ENCODE measurements at places on chromosomes 2 and 18.

DNA sequence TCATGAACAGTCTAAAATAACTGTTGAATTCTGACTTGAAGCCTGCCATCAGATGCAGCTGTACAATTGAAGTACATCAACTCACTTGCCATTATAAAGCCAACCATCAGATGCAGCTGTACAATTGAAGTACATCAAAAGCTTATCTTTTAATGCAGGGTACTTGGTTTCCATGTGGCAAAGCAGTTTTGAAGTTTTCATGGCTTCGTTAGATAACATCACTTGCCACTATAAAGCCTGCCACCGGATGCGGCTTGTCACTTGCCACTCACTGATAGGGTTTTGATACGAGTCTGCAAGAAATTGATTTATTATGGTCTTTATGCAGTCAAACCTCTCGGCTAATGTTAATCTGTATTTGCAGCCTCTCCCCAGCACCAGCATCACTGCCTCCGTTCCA, 1605.8 kb downstream of the SUCLG1 start:
- no peak for DNase-seq

DNA sequence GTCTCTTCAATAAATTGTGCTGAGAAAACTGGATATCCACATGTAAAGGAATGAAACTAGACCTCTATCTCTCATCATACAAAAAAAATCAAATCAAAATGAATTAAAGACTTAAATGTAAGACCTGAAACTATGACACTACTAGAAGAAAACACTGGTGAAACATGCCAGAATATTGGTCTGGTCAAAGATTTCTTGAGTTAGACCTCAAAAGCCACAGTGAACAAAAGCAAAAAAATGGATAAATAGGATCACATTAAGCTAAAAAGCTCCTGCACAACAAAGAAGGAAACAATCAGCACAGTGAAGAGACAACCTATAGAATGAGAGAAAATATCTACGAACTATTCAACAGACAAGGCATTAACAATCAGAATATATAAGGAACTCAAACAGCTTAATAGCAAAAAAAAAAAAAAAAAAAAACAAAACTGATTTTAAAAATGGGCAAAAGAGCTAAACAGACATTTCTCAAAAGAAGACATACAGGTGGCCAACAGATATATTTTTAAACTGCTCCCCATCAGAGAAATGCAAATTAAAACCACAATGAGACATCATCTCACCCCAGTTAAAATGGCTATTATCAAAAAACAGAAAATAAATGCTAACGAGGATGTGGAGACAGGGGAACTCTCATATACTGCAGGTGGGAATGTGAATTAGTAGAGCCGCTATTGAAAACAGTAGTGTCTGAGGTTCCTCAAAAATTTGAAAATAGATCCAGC, 66.3 kb downstream of the NCKAP1 start:
- DNase-seq = no peak

DNA sequence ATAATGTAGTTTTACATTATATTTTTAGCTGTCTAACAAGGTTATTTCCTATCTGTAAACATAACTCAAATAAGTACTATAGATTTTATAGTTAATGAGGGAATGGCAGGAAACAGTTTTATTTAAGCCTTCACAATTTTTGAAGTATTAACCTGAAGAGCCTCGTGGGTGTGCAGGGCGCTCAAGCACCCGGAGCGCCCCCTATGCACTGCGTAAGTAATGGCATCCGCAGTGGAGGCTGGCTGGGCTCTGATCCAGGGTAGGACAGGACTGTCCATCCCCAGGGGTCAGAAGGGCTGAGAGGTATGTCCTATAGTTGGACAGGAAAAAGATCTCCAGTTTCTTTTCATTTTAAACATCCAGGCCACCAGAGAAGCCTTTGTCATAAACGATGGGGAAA, 8.2 kb upstream of the GBX2 start:
- peak; percentile 42 for DNase-seq

GRCh38 chr18:13372531-13372951, 154.0 kb downstream of the LDLRAD4 start:
- DNase-seq = no peak

- peak; percentile 8 for DNase-seq
These were observed 160.2 kb upstream of the CCDC68 start for GRCh38 chr18:55119434-55119833.

GRCh38 chr2:74841641-74842040, 7.7 kb downstream of the HK2 start:
- DNase-seq = no peak

GRCh38 chr2:78994789-78995188, 30.7 kb upstream of the REG3G start:
- no peak for DNase-seq

DNA sequence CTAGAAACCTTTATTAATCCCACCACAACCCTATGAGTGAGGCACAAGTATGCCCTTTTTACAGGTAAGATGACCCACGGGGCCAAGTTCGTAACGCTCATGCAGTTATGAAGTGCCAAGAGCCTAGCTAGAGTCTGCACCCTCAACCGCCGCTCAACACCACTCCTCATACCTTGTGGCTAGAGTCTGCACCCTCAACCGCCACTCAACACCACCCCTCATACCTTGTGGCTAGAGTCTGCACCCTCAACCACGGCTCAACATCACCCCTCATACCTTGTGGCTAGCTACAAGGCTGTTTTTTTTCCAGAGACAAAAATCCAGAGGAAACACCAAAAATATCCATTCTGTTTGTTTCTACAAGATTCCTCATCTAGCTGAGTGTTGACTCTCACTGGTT, 4.6 kb downstream of the TXNL4A start:
- no peak for DNase-seq

GRCh38 chr18:58338961-58339592, 289.8 kb downstream of the ALPK2 start:
- DNase-seq = peak; percentile 73

GRCh38 chr2:3100386-3100785, 277.2 kb downstream of the EIPR1 start:
- DNase-seq = no peak

DNA sequence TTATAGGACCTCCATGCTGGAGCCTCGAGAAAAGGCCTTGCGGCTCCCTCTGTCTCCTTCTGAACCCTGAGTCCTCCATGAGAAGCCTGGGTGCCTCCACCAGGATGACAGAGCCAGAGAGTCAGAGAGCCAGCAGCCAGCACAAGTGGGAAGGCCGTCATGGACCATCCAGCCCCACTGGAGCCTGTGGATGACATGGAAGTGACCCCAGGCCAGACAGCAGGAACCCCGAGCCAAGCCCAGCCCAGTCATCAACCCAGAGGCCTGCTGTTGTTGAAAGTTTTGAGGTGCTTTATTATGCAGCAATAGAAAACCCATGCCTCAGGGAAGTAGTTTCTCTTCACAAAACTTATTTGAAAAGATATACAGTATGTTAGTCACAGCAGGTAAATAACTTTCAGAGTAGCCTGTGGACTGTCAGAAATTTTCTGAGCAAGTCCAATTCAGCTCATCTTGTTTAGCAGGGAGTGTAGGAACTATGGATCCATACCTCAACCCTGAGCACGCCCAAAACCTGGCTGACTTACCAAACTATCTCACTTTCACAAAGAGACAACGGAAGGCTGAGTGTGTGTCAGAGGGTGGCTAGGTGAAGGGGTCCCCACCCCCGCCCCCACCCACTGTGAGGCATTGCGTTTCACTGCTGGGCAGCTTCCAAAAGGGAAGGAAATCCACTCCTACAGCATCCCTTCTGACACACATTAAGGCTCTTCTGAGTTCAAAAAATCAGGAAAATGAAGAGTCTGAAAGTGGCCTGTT, 79.9 kb upstream of the NDUFV2 start:
- peak; percentile 46 for DNase-seq

DNA sequence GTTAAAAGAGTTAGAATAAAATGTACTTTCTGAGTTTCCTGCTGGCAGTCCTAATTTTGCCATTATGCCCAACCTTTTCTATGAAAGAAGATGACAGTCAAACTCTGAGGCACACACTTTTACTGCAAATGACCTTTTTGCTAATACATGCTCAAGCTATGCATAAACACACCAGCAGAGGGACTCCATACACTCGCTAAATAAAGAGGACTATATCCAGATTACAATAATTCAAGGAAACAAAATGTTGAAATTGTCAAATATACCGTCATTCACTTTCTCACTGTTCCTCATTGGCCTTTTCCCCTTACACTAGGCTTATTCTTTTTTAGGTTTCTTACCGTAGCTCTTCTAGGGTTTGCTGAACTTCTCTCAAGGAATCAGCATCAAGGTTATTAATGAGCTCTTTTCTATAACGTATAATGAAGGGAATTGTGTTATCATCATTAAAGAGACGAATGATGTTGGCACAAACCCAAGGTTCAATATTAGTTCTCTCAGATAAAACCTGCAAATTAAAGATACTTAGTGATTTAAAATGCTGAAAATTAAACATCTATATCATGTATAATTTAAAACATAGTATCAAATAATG, 25.7 kb downstream of the SRBD1 start:
- peak; percentile 74 for DNase-seq

- no peak for DNase-seq
These were observed 156.5 kb upstream of the L3MBTL4 start for GRCh38 chr18:6571239-6571602.

- no peak for DNase-seq
These were observed 701.9 kb upstream of the RAB6C start for GRCh38 chr2:129277585-129277981.

- no peak for DNase-seq
These were observed 136.0 kb upstream of the ZSWIM2 start for GRCh38 chr2:186984966-186985365.

- no peak for DNase-seq
These were observed 29.5 kb upstream of the LAPTM4A start for GRCh38 chr2:20080839-20081415.

DNA sequence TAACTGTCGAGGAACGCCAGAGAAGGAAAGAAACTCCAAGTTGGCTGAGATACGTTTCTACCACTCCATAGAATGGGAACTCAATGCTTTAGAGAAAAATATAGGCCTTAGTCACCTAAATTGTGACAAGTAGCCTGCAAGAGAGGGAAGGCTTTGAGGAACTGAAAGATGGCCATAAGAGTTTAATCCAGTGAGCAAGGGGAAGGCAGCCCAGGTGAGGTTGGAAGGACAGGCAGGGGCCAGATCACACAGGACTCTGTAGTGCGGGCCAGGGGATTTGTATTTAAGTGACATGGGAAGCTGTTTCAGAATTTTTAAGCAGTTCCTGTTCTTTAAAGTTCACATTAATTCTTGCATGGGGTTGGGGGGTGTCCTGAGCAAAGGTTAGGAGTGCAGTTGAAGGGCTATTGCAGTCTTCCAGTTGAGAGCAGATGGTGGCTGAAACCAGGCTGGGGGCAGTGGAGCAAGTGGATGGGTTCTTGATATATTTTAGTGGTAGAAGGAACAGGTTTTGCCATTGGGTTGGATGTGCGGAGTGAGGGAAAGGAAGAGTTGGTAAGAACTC, 138.9 kb upstream of the PELI1 start:
- DNase-seq = no peak

DNA sequence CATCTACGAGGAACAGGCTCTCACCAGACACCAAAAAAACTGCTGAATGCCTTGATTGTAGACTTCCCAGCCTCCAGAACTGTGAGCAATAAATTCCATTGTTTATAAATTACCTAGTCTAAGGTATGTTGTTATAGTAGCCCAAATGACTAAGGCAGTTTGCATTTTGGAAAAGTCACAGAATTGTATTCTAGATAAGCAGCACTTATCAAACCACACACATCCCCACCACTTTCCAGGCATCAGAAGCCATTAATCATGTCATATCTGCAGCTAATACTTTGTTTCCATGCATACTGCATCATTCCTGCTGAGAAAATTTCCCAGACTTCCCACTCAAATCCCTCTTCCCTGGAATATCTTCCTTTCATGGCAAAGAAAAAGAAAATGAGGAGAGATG, 187.2 kb downstream of the INO80D start:
- no peak for DNase-seq

GRCh38 chr2:150391779-150392178, 95.7 kb downstream of the RND3 start:
- DNase-seq = no peak

- DNase-seq = no peak
These were observed 38.5 kb downstream of the NTSR2 start for GRCh38 chr2:11631462-11631861.

- no peak for DNase-seq
These were observed 32.8 kb upstream of the CELF4 start for GRCh38 chr18:37598396-37598795.

DNA sequence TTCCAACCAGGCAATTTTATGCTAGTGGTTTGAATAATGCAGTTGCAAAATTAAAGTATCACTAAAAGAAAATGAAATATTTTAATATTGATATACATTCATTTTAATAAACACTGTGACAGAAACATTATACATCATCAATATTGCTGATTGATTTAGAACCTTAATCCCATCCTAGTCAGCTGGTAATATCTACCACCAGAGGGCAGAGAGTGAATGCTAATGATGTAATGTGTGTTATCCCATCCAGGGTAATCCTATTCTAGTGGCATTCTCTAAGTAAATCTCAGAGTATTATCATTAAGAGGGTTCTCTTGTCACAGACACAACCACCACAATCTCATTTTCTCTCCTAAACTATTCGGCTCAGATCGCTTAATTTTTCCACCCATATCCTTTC, 477.4 kb downstream of the CPS1 start:
- peak; percentile 12 for DNase-seq

DNA sequence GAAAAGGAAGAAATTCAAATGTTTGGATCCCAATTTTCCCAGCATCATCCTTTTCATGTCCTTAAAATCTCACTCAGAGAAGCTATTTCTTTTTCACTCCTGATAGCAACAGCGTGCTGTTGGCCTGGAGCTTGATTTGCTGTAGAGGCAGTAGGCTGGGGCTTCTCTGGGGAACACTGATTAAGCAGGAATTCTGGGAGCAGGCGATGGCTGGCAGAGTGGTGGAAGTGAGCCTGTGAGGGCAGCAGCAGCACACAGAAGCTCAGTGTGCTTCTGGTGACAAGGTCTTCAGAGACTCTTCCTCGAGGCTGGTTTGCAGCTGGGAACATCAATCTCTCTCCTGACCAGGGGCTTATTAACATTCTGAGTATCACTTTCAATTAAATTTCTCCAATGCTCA, 284.6 kb downstream of the DPP10 start:
- DNase-seq = no peak

DNA sequence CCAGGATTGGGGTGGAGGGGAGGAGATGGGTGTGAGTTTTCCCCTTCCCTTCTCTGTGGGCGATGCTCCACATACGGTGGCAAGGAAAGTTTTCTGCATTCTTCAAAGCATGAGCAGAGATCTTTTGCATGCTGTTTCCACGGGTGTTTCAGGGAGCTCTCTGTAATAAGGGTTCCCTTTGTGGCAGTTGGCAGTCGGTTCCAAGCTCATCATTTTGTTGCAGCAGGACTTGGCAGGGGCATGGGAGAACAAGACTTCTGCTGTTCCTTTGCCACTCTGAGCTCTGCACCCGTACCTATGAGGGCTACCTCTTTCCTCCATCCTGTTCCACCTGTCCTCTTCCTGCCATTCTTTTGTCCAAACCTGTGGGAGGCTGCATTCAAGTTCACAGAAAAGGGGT, 71.3 kb upstream of the SPRED2 start:
- DNase-seq = no peak

DNA sequence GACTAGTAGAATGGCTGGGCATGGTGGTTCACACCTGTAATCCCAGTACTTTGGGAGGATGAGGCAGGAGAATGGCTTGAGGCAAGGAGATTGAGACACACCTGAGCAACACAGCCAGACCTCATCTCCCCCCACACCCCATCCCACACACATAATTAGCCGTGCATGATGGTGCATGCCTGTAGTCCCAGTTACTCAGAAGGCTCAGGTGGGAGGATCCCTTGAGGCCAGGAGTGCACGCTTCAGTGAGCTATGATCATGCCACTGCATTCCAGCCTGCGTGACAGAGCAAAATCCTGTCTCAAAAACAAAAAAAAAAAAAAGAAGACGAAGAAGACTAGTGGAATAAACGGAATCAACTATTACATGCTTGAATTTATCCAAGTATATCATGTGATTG, 150.0 kb downstream of the STK39 start:
- no peak for DNase-seq
